ENCODE measurements at places on chromosomes 4 and X. TPM values are rescaled to one million over a fixed set of nuclear protein-coding genes. Genes with fewer than 3 reads are reported as not detected.
A peak's percentile ranks its signal among the peaks of the same experiment; 100 is the strongest.

Gene RXFP1
- total RNA-seq, result 1.3 TPM

Gene GUCY1A1
- total RNA-seq, result 28.6 TPM

Gene DLG3
- 44.8 TPM for total RNA-seq

Gene LAS1L
- total RNA-seq, result 19.6 TPM

Gene TCP11X2
- total RNA-seq, result not detected

Gene ERAS
- not detected for total RNA-seq

Gene ZCCHC13
- total RNA-seq, result not detected

Gene CNKSR2
- 12.2 TPM for total RNA-seq

Gene CCNA2
- not detected for total RNA-seq

Gene CENPE
- total RNA-seq, result 3.2 TPM

Gene PCYT1B
- 3.1 TPM for total RNA-seq

Gene KCND1
- 0.45 TPM for total RNA-seq

Gene MAGEA12
- total RNA-seq, result not detected

GRCh38 chr4:40514497-40514951, 115.1 kb downstream of the RBM47 start:
- H3K27me3 ChIP-seq, result no peaks in the 10 kb centered on the region
- H3K4me3 ChIP-seq, result peak overlapping the region; percentile 38

GRCh38 chrX:12304261-12304660, 166.0 kb downstream of the FRMPD4 start:
- no peak overlapping the region for H3K4me3 ChIP-seq
- H3K4me1 ChIP-seq, result no peaks in the 10 kb centered on the region
- H3K27ac ChIP-seq, result no peak overlapping the region
- H3K36me3 ChIP-seq, result no peaks in the 10 kb centered on the region

- no peaks in the 10 kb centered on the region for H3K4me1 ChIP-seq
- H3K27me3 ChIP-seq, result no peaks in the 10 kb centered on the region
- DNase-seq, result no peak
- no peak overlapping the region for H3K4me3 ChIP-seq
- no peaks in the 10 kb centered on the region for H3K36me3 ChIP-seq
Measured at GRCh38 chr4:116489739-116490138, 595.6 kb downstream of the TRAM1L1 start.

- H3K4me1 ChIP-seq, result no peaks in the 10 kb centered on the region
- peaks cover 15% of the 10 kb centered on the region for H3K36me3 ChIP-seq
- H3K4me3 ChIP-seq, result no peak overlapping the region
- no peak for DNase-seq
- no peak overlapping the region for H3K27ac ChIP-seq
- no peaks in the 10 kb centered on the region for H3K27me3 ChIP-seq
Measured at GRCh38 chrX:85941275-85941674, 106.1 kb downstream of the CHM start.

DNA sequence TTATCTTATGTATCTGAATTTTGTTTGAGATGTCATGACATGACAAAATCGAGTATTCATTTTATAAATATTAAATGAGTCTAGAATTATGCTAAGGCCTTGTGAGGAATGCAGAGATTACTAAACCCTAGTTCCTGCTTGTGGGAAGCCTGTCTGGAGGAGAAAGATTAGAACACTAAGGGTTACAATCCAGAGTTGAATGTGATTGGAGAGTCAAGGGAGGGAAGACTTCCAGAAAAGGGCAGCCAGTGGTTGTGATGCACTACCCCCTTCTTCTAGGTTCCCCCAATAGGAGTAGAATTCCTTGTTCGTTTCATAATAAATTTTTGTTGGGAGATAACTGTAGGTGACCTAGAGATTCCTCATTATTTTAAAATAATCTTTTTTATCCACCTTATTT, 141.1 kb downstream of the AFF1 start:
- H3K36me3 ChIP-seq, result no peaks in the 10 kb centered on the region
- H3K4me1 ChIP-seq, result peaks cover 86% of the 10 kb centered on the region
- H3K27me3 ChIP-seq, result no peaks in the 10 kb centered on the region

- H3K27me3 ChIP-seq, result no peaks in the 10 kb centered on the region
- H3K27ac ChIP-seq, result peak within 1 kb of the TSS; percentile 94
- peak within 1 kb of the TSS; percentile 88 for H3K4me3 ChIP-seq
- peaks cover 25% of the 10 kb centered on the region for H3K4me1 ChIP-seq
- no peaks in the 10 kb centered on the region for H3K36me3 ChIP-seq
- DNase-seq, result peak; percentile 94
Measured at GRCh38 chr4:83010522-83011318, at the start of gene LIN54. LIN54 (minus strand) TSS chr4:83010823; CDS start chr4:82984844, 25,979 bp downstream.

GRCh38 chrX:134246282-134246681, 9.3 kb downstream of the CCDC160 start:
- no peaks in the 10 kb centered on the region for H3K27me3 ChIP-seq
- DNase-seq, result no peak
- no peaks in the 10 kb centered on the region for H3K4me1 ChIP-seq
- no peak overlapping the region for H3K27ac ChIP-seq

- no peak overlapping the region for H3K27ac ChIP-seq
- H3K4me1 ChIP-seq, result no peaks in the 10 kb centered on the region
- no peaks in the 10 kb centered on the region for H3K36me3 ChIP-seq
- no peak overlapping the region for H3K4me3 ChIP-seq
- H3K27me3 ChIP-seq, result no peaks in the 10 kb centered on the region
Measured at GRCh38 chrX:15107367-15107988, 162.4 kb downstream of the ASB9 start.

GRCh38 chr4:158722291-158722916, 792 bp downstream of the PPID start:
- DNase-seq, result no peak
- H3K27ac ChIP-seq, result peak overlapping the region; percentile 91
- H3K36me3 ChIP-seq, result peaks cover 32% of the 10 kb centered on the region
- peak overlapping the region; percentile 93 for H3K4me3 ChIP-seq
- H3K4me1 ChIP-seq, result peaks cover 30% of the 10 kb centered on the region

GRCh38 chr4:169615467-169616106, 3.2 kb upstream of the NEK1 start:
- no peak for DNase-seq
- no peaks in the 10 kb centered on the region for H3K27me3 ChIP-seq
- H3K27ac ChIP-seq, result no peak overlapping the region
- H3K4me3 ChIP-seq, result no peak overlapping the region
- H3K4me1 ChIP-seq, result peaks cover 10% of the 10 kb centered on the region
- no peaks in the 10 kb centered on the region for H3K36me3 ChIP-seq

DNA sequence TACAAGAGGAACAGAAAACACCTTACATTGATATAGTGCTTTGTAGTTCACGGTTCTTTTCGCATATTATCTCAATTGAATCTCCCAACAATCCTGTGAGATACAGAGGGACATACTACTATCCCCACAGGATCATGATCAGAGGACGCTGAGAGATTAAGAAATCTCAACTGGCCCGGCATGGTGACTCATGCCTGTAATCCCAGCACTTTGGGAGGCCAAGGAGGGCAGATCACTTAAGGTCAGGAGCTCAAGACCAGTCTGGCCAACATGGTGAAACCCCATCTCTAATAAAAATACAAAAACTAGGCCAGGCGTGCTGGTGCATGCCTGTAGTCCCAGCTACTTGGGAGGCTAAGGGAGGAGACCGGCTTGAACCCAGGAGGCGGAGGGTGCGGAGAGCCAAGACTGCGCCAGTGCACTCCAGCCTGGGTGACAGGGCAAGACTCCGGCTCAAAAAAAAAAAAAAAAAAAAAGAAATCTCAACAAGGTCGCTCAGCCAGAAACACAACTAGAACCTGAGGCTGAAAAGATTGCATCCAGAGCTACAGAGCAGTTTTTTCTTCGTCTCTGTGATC, 7.4 kb downstream of the APOO start:
- H3K36me3 ChIP-seq, result no peaks in the 10 kb centered on the region
- no peaks in the 10 kb centered on the region for H3K27me3 ChIP-seq
- H3K27ac ChIP-seq, result peak overlapping the region; percentile 74
- H3K4me1 ChIP-seq, result no peaks in the 10 kb centered on the region
- no peak for DNase-seq
- H3K4me3 ChIP-seq, result no peak overlapping the region

DNA sequence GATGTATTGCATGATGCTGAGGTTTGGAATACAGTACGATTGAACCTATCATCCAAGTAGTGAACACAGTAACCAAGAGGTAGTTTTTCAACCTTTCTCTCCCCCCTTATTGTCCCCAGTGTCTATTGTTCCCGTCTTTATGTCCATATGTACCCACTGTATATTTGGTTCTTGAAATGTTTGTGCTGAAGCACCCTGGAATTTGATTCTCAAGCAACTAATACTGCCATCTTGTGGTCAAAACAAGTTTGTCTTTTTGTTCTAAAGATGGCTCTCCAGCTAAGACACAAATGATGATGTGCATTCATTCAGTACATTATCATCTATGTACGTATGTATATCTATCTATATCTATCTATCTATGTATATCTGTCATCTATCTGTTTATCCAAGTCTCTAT, 33.5 kb upstream of the DCX start:
- no peak overlapping the region for H3K27ac ChIP-seq
- no peak overlapping the region for H3K4me3 ChIP-seq
- DNase-seq, result peak; percentile 71
- no peaks in the 10 kb centered on the region for H3K36me3 ChIP-seq
- H3K27me3 ChIP-seq, result peaks cover 5% of the 10 kb centered on the region

- no peaks in the 10 kb centered on the region for H3K4me1 ChIP-seq
- no peak for DNase-seq
- H3K36me3 ChIP-seq, result no peaks in the 10 kb centered on the region
Measured at GRCh38 chrX:149040873-149041535, 464.1 kb downstream of the IDS start.

GRCh38 chr4:113997206-113997605, 17.8 kb upstream of the ARSJ start:
- H3K27me3 ChIP-seq, result no peaks in the 10 kb centered on the region
- no peaks in the 10 kb centered on the region for H3K4me1 ChIP-seq
- H3K4me3 ChIP-seq, result no peak overlapping the region
- H3K27ac ChIP-seq, result no peak overlapping the region

DNA sequence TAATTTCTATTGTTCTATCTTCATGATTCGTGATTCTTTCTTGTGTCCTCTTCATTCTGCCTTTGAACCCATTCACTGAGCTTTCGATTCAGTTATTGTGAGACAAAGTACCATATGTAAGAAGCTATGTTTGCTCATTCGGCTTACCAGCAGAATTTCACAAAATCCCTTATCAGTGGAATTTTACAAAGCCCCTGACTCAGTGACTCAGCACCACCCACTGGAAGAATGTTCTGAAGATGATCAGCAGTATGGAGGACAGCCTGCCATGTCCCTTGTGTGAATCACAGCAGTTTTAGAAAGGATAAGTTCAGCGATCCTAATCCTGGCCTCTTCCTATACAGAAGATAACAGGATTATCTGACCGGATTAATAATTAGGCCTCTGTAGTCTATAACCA, 5.8 kb upstream of the UXT start:
- no peaks in the 10 kb centered on the region for H3K4me1 ChIP-seq
- no peak overlapping the region for H3K4me3 ChIP-seq
- no peaks in the 10 kb centered on the region for H3K36me3 ChIP-seq

DNA sequence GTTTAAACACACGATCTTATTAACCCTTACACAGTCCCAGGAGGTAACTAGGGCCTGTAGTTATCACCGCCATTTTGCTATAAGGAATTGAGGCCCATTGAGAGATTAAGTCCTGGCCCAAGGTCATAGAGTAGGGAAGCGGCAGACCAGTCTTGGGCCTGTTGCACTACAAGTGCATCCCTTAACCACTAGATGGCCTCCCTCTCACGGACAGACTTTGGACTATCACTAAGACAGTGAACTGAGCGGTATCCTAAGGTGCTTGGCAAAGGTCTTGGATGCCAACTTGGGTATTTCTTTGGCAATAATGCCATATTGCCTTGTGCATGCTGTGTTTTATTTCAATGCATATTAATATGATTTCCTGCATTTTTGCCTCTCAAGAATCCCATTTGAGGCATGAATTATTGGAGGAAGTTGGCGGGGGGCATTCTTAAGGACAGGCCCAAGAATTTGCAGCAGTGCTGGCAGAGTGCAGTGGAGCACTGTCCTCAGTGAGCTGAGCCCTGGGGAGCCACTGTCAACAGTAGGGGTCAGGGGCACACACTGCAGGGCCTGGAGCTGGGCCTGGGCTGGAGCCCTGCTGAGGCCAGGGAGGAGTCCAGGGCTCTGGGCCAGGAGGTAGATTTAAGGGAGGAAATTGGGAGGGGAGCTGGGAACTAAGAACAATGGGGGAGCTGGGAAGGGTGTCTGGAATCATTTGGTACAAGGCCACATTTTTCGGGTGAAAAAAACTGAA, 147.4 kb downstream of the SMIM20 start:
- no peak overlapping the region for H3K27ac ChIP-seq
- H3K4me1 ChIP-seq, result peaks cover 15% of the 10 kb centered on the region
- H3K36me3 ChIP-seq, result no peaks in the 10 kb centered on the region
- DNase-seq, result no peak
- H3K4me3 ChIP-seq, result no peak overlapping the region

DNA sequence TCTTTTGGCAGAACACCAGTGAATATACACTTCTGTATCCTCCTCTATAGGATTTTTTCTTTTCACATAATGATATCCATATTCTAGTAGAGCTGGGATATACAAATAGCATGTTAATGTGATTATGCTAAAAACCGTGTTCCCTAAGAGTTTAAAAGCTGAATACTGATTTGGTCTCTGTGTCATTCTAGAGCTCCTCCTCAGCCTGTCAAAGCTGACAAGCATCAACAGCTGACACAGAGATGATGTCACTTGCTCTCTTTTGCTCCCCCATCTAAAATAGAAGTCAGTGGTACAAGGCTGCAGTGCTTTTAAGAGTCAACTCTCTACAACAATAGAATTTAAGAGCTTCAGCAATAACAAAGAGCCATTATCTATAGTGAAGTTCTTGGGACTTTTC, 17.1 kb upstream of the HERC3 start:
- no peak for DNase-seq
- H3K36me3 ChIP-seq, result no peaks in the 10 kb centered on the region
- no peaks in the 10 kb centered on the region for H3K4me1 ChIP-seq
- no peak overlapping the region for H3K27ac ChIP-seq
- H3K4me3 ChIP-seq, result no peak overlapping the region
- H3K27me3 ChIP-seq, result no peaks in the 10 kb centered on the region

DNA sequence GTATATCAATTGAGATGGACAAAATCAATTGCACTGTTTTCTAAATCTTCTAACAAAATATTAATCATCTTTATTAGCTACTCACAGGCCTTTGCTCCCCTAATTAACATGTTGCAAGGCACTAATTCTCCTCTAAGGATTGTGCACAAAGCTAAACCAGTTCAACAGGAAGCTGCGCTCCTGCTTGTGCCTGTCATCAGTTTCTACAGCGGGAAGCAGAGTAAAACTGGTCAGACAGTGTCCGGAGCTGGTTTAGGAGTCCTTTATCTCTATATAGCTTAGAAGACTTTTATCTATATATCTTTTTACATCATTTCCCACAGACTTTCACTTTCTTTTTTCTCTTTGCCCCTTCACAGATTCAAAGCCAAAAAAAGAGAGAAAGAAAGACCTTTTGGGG, 79.1 kb downstream of the ELOVL6 start:
- no peaks in the 10 kb centered on the region for H3K27me3 ChIP-seq
- H3K4me3 ChIP-seq, result no peak overlapping the region
- no peaks in the 10 kb centered on the region for H3K36me3 ChIP-seq
- DNase-seq, result peak; percentile 85

DNA sequence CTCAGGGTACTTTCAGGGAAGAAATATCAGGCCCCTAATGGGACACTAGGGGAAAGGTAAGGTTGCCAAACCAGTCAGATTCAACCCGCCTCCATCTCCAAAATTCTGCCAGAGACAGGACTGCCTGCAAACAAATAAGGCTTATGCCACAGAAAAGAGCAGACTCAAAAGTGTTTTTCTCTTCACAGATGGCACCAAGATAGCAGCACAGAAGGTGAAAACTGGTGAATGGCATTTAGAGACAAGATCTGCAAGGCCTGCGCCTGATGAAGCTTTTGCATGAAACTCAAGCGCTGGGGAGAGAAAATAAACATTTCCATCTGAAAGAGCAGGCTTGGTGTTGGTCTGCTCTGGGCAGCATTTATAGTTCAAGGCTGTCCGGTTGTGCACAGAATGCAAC, 27.9 kb downstream of the AMOT start:
- H3K36me3 ChIP-seq, result no peaks in the 10 kb centered on the region
- DNase-seq, result no peak
- H3K4me3 ChIP-seq, result no peak overlapping the region
- no peak overlapping the region for H3K27ac ChIP-seq
- H3K27me3 ChIP-seq, result no peaks in the 10 kb centered on the region

Data from stomach (tissue), 19 donors.